Regular cardiac myocyte (primary cell): ENCODE measurements at places on chromosomes 5 and 9. TPM values are rescaled to one million over a fixed set of nuclear protein-coding genes. Genes with fewer than 3 reads are reported as not detected.

Gene CDKN2A
- 8.6 and 17.8 TPM in 2 replicates for total RNA-seq

Gene PCDHGB1
- 0.38 and 3.1 TPM in 2 replicates for total RNA-seq

Gene COL23A1
- under 0.01 and 0.28 TPM in 2 replicates for total RNA-seq

Gene TLX3
- total RNA-seq = not detected in 2 replicates

Gene EPB41L4B
- 2.3 and 3.3 TPM in 2 replicates for total RNA-seq

Gene KCNV2
- total RNA-seq = not detected in 2 replicates

Gene ADGRD2
- total RNA-seq = not detected in 2 replicates
